ENCODE measurements at places on chromosomes 5 and 9.

GRCh38 chr5:68277431-68277830, 61.9 kb downstream of the PIK3R1 start:
- DNase-seq = peak; percentile 77

GRCh38 chr9:29928072-29928471, 2354.8 kb upstream of the C9orf72 start:
- no peak for DNase-seq

DNA sequence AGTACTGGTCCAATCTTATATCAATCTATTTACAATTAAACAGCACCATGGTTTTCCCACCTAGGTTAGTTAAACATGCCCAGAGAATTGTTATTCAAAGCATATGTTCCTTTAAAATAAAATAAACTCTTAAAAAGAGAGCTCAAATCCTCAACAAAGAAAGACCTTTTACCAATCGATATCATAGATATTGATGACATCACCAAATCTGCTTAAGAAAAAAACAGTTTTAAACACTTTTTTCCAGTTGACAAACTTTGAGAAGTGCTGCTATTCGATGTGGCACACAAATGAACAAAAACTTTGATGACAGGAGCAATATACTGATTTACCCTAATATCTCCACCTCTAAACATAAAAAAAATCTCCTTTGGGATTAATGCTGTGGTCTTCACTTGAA, 15.7 kb downstream of the EFCAB9 start:
- DNase-seq = no peak

DNA sequence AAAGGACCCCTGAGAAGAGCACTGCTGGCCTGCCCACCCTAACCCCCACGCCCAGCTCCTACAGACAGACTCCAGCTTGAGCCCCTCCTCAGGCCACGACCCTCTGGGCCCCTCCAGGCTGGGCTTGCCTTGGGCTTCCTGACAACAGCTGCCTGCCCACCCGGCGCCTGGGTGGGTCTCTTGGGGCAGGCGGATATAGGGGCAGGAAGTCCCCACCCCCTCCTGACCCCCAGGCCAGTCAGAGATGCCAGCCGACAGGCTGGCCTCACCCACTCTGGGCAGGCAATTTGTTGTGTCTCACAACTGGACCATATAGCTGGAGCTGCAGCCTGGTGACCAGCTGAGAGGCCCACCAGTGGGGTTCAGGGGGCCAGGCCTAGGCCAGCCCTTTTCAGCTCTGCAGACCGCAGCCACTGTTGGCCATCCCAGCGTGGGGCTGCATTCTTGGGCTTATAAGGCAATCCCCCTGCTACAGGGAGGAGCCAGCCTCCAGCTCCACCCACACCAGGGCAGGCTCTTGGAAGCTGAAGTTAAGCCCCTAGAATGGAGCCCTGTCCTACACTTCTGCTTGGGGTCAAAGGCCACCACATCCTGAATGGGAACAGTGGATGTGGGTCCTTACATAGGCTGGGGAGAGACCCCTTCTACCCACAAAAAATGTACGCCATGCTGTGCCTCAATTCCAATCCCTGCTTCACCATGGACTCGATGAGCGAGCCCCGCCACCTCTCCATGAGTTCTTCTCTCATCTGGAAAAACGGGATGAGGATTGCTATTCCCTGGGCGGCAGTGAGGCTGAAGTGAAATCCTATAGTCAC, 2.0 kb downstream of the PDLIM7 start:
- DNase-seq = peak; percentile 55

- DNase-seq = no peak
Measured at GRCh38 chr5:151156507-151157420, 815 bp downstream of the ANXA6 start.

DNA sequence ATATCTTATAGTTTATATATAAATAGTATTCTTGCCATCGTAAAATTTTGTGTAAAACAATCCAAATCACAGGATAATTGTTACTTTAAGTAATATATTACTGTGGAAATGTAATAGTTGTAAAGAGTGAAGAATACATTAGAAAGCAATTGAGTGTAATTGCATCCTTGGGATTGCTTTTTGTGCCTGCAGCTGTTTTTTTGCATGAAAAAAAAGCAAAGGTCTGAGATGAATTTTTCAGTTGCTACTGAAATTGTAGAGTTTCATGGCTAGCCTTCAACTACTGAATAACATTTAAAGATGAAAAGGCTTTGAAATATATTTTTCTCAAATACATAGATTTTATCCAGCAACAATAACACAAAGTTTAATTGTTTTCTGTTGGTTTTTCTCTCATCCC, 232.0 kb upstream of the FAM174A start:
- no peak for DNase-seq

- DNase-seq = no peak
Measured at GRCh38 chr9:74333384-74334032, 163.6 kb upstream of the RORB start.

GRCh38 chr5:174834081-174834480, 109.7 kb downstream of the MSX2 start:
- DNase-seq = no peak

DNA sequence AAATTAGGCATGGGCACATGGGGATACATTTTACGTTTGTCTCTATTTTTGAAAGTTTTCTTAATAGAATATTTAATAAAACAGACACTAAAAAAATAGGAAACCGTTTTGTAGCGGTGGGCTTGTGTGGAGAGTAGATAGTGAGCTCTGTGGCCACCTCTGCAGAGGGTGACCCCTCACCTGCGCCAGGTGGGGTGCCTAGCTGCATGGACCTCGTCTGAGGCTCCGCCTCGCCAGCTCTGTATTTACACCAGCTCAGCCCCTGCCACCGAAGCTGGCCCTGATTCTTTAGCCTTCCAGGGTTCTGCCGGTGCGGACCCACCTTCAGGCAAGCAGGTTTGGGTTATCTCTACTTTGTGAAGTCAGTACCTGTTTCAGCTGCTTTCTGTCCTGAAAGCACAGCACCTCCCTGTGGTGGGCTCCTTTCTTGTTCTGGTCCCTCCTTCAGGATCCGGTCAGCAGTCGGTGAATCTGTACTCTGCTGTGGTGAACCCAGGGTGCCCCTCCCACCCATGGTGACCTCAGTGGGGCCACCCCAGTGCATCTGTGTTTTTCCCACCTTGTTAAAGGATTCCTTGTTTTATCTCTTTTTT, 105.2 kb upstream of the CACNA1B start:
- DNase-seq = no peak

- DNase-seq = no peak
Measured at GRCh38 chr5:159854916-159855315, 61.4 kb upstream of the ADRA1B start.

GRCh38 chr9:109496218-109496617, 1.9 kb downstream of the PTPN3 start:
- DNase-seq = no peak

- no peak for DNase-seq
Measured at GRCh38 chr5:56099346-56099745, 104.6 kb upstream of the IL6ST start.

DNA sequence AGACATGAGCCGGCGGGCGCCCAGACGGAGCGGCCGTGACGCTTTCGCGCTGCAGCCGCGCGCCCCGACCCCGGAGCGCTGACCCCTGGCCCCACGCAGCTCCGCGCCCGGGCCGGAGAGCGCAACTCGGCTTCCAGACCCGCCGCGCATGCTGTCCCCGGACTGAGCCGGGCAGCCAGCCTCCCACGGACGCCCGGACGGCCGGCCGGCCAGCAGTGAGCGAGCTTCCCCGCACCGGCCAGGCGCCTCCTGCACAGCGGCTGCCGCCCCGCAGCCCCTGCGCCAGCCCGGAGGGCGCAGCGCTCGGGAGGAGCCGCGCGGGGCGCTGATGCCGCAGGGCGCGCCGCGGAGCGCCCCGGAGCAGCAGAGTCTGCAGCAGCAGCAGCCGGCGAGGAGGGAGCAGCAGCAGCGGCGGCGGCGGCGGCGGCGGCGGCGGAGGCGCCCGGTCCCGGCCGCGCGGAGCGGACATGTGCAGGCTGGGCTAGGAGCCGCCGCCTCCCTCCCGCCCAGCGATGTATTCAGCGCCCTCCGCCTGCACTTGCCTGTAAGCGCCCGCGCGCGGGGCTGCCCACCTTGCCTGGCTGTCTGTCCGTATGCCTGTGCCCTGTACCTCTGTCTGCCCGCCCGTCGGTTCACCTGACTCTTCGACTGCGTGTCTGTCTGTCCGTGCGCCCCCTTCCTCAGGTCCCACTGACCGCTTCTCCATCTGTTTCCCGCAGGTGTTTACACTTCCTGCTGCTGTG, 412 bp downstream of the FGF18 start:
- DNase-seq = peak; percentile 65

DNA sequence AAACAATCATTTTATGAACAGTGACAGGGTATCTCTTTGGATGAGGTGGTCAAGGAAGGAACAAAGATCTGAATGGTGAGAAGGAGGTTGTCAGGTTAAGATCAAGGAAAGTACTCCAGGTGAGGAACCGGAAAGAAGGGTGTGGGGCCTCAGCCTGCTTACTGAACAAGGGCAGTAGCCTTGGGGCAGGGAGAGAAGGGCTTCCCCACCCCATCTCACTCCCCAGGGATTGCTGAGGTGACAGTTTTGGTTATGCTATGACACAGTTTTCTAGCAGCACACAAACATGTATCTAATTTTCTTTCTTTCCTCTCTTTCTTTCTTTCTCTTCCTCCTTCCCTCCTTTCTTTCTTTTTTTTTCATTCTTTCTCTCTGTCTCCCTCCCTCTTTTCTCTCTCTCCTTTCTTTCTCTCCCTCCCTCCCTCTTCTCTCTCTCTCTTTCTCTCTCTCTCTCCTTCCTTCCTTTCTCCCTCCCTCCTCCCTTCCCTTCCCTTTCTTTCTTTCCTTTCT, 4.1 kb upstream of the HDHD3 start:
- DNase-seq = peak; percentile 72

GRCh38 chr5:93926831-93927620, 185.6 kb upstream of the POU5F2 start:
- no peak for DNase-seq

- DNase-seq = no peak
Measured at GRCh38 chr5:151028717-151029116, 8.3 kb downstream of the GPX3 start.

GRCh38 chr5:39157701-39158100, 61.7 kb downstream of the FYB1 start:
- no peak for DNase-seq

DNA sequence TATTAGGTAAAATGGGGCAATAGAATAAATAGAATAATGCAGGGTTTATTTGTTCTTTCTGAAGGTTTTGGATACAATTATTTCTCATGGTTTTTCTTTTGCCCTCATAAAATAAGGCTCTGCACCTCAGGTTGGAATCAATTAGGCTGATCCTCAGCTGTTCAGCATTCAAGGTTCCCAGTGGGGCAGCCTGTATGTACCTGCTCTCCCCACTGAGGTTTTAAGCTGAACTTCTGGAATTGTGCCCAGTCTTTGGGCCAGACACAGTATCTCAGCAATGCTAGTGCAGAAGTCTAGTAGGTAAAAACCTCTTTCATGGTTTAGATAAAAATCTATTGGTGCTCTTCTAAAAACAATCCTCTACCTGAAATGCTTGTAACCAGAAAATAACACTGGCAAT, 98.0 kb downstream of the EDIL3 start:
- DNase-seq = no peak

DNA sequence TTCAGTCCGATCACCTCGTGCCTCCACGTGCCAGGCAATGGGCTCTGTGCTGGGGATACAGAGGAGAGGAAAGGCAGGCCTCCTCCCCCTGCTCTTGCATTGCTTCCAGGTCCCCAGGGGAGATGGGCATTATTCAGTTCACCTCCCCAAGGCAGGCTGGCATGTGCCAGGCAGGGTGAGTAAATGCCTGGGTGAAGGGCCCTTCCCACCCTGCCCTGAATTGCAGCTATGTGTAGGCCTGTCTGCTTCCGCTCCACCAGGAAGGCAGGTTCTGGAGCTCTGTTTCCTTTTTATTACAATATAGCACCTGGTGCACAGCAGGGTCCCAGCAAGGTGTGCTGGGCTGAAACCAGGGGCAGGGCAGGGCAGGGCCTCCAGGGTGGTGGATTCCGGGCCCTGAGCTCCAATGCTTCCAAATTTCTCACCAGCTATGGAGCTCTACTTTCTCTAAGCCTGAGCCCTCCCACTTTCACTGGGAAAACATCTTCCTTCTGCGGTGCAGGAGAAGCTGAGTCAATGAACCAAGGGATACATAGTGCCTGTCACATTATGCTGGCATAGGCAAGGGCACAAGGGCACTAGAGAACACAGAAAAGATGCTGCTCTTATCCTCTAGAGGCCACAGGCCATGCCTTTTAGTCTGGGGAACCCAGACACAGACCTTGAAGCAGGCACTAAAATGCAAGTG, 42.0 kb downstream of the SHB start:
- DNase-seq = no peak

DNA sequence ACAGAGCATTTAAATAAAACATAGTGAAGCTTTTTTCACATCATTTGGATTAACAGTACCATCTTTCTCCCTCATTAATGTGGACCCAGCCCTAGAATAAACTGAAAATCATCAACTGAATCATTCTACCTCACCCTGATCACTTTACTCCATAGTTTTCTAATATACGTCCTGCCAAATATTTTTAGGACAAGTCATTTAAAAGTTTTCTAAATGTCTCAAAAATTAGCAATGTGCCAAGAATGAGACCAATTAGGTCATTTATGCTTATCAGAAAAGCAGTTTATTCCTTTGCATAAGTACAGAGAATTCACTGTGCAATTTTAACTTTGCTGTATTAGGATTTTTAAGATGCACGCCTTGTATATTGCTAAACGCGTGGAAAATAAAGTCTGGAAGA, 284.4 kb downstream of the PIK3R1 start:
- no peak for DNase-seq

DNA sequence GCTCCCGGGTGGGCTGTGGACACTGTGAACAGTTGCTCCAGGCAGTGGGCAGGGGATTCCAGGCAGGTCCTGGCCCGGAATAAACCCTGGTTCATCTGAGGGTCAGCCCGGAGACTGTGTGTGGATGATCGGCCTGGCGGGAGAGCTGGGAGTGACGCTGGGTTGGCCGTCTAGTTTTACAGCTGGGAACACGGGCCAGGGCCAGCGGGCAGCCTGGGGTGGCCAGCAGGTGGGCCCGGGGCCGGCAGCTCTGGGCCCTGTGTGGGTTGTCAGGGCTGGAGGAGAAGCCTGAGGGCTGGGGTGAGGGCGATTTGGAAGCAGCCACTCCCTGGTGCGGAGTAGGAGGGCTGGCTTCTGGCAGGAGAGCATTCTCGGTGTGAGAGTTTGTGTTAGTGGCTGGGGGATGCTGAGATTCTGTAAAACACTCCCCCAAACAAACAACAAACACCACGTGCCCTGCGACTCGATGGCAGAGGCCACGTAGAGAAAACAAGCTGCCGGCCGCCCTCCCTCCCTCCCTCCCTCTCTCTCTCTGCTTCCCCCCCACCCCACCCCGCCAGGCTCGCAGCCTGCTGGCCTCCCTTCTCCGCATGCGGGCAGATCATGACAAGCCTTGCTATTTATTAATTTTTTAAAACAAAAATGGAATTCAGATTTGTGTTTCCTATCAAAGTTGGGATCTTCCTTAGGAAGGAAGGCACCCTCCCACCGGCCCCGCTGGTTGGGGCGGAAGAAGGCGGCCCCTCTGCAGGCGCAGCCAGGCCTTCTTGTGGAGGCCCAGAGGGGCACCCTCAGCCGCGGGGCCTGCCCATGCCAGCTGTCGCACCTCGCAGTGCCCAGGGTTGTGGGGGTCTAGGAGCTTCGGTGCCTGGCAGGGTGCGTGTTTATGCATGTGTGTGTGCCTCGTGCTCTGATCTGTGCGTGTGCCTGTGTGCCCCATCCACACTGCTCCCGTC, 49.5 kb downstream of the RXRA start:
- DNase-seq = no peak

- no peak for DNase-seq
Measured at GRCh38 chr5:88889189-88890069, 6.4 kb upstream of the MEF2C start.

Data from PC-9 (cell line).